ENCODE measurements at places on chromosomes 3 and 15.

- DNase-seq = no peak
These were observed 162.3 kb upstream of the NR2E3 start for GRCh38 chr15:71648095-71648494.

DNA sequence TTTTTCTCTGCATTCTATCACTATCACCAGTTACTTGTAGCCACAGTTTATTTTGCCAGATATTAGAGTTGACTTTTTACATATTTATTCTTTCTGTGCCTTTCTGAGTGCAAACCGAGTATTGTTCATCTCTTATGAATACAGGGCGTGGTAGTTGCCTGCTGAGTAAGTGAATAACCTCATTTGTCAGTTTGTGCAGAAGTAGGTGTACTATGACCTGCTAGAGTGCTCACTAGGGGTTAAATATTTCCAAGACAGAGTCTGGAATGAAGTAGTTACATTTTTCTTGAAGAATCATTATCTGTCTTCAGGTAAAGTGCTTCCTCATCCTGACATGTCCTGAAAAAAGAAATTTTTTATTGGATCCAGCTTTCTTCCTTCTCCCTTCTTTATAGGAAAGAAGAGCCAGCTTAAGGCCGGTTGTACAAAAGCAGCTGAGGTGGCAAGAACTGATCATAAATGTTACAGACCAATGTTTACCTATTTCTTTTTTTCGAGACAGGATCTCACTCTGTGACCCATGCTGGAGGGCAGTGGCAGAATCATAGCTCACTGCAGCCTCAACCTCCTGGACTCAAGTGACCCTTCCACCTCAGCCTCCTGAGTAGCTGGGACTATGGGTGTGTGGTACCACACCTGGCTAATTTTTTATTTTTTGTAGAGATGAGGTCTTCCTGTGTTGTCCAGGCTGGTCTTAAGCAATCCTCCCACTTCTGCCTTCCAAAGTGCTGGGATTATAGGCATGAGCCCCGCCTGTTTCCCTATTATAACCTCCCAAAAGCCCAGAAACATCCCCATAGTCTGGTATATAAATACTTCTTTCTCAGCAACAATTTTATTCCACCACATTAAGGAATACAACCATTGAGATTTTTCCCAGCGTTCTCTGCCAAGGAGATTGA, 182.5 kb downstream of the TPRG1 start:
- no peak for DNase-seq

DNA sequence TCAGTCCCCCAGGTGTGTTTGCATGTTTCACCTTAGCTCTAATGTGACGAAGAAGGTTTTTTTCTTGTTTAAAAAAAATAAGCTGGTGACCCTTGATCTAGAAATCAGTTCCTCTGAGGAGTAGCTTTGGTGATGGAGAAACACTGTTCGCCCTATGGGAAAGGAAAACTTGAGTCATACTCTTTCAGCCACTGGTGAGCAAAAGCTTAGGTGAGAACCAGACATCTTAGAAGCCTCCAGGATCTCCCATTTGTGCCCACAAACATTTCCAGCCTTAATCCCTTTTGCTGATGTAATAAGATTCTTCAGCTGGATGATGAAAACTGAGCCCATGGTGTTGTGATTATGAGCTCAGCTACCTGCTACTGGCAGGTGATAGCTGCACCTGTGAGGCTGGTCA, 37.8 kb downstream of the SLC27A2 start:
- DNase-seq = no peak

- DNase-seq = no peak
These were observed 4.9 kb upstream of the IFT57 start for GRCh38 chr3:108227131-108227530.

DNA sequence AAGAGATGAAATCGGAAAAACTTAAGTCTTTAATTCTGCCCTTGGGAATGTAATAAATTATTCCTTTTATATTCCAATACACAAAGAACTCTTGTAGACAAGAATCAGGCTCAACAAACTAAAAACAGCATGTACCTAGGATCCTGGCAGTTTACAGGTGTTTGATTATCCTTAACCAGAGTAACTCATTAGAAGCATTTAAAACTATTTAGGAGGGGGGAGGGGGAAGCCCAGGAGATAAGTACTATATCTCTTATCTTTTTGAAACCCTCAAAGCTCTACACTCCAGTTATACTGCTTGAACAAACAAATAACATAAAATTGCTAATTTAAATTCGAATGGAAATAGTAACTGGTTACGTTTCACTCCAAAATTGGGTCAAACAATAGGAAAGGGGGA, 1.9 kb downstream of the CNBP start:
- DNase-seq = no peak

DNA sequence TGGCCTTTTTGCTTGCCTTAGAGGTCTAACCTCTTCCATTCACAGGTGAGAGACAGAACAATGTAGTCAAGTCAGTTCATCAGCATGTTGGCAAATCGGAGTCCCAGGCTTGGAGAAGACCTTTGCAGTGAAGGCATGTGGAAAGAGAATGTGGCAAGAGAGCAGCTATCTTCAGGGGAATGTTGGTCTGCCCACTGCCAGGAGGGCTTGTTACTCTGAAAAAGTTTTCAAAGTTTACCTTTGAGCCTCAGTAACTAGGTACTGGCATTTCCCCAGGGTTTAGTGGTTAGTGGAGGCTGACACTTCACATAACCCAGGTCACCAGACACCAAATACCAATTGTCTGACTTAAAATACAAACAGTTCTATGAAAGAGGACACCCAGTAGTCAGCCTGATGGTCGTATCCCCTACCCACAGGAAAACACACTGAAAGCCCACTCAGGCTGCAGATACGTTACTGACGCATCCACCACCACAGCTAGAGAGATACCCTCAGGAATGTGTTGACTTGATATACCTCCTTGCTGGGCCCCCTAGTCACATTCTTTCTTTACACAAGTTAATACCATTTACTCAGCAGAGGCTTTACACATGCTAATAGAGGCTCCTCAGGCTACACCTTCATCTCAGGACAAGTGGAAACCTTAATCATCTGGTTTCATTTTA, 9.7 kb upstream of the ARID3B start:
- DNase-seq = no peak

DNA sequence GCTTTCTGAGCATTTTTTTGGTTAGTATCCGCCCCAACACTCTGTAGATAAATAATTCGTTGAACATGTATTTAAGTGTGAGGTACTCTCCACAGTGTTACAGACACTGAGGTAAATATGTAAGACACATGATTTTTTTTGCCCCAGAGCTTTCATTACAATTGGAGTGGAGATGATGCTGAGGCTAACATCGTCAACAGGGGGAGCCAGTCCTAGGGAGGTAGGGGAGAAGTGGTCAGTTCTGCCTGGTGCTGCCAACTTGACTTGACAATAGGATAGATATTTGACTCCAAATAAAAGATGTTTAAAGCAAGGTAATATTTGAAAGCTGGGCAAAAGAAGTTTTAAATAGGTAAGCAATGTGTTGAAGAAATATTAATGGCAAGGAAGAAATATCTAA, 295.7 kb downstream of the UNC13C start:
- no peak for DNase-seq

- no peak for DNase-seq
These were observed 69.2 kb downstream of the RORA start for GRCh38 chr15:61159901-61160300.

GRCh38 chr15:60593170-60593478, 114.2 kb upstream of the ICE2 start:
- no peak for DNase-seq

DNA sequence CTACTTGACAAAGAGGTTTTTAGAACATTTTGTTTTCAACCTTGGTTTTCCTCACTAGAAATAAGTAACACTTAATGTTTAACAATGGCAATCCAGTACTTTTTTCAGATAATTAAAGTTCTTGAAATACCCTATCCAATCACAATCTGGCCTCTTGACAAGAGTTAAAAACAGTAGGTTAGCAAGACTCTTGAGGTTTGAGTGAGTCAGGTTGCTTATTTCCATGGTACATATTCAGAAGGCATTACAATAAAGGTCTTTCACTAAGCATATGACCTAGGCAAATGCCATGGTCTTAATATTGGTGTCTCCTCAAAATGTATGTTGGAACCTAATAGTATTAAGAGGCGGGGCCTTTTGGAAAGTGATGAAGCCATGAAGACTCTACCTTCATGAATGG, 5.6 kb downstream of the SUCNR1 start:
- no peak for DNase-seq

GRCh38 chr3:124780356-124780755, 50.1 kb downstream of the UMPS start:
- peak; percentile 44 for DNase-seq

DNA sequence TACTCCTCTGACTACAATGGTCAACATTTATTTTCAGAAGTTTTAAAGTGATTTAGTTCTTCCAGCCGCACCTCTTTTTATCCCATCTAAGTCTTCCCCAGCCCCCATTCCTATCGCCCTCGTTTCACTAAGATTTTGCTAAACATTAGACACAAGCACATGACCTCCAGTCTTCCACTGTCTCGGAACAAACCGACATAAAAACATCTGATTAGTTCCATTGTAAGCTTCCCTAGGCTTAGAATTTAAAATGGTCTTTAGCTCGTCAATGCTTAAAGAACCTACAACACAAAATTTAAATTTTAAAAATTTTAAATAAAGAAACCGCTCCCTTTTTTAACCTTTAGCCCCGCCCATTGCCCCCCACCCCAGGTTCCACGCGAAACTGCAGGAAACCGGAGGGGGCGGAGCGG, 284 bp upstream of the TSC22D2 start:
- DNase-seq = no peak

- DNase-seq = no peak
These were observed 406.2 kb downstream of the FOXP1 start for GRCh38 chr3:71177375-71177774.

DNA sequence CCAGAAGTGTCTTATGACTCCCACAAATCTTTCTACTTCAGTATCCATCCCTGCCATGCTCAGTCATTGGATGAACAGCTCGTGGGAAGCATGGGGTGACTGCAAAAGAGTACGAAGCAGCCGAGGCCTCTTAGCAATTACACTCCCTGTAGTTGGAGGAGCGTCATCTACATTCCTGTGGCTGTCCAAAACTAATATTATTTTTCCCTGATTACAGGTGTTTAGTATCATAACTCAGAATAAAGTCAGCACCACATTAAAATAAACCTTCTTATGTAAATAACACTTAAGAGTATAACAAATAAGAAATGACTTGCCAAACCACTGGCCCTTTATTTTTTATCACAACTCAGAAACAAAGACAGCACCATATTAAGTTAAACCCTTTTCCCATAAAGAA, 141.5 kb downstream of the PLOD2 start:
- DNase-seq = no peak

DNA sequence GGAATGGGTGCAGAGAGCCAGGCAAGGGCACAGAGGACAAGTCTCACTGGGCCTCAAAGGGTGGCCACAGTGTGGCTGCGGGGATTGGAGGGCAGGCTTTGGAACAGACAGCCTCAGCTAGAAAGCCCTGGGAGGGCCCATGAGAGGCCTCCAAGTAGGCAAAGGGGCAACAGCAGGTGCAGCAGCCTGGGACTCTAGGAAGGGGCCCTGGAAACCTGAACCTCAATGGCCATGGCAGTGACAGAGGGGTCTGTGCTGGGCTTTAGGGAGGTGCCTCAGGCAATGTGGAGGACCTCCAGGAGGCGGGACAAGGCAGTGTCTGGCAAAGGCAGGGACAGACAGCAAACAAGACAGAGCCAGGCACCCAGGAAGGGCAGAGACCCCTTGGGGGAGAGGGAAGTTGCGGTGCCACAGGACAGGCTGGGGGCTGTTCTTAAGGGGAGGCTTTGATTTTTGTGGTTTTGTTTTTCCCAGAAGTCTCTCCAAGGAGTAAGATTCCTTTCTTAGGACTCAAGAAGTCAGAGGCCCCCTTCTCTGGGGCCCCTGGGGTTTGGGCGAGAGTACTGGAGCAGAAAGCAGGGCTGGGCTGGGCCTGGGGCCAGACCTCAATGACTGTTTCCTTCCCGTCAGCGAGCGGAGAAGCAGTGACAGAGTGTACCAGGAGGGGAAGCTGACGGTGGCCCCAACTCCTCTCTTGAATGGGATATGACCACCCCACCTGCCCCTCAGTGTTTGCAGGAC, 9.7 kb downstream of the STOML1 start:
- no peak for DNase-seq

- no peak for DNase-seq
These were observed 69.6 kb downstream of the SENP2 start for GRCh38 chr3:185655426-185656320.

DNA sequence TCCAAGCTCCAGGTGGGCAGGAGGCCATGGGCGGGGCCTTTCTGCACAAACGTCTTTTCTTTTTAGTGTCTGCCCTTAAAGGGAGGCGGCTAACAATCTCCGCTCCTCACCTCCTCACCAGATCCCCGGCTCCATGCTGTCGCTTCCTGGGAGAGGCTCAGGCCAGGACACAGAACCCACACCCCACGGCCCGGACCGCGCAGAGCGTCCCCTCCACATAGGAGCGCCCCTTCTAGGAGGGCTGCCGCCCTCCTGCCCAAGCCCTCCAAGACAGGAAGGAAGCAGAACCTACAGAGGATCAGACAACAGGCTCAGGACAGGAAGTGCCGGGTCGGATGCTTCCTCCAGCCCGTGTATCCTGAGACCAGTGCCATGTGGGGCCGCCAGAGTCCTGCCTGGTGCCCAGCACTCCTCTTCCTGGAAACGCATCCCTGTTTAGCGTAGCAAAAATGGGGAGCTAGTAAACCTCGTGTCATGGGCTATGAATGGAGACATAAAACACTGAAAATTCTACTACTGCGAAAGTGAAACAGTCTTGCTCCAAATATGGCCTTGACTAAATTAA, 83.2 kb upstream of the ATP10A start:
- DNase-seq = no peak

DNA sequence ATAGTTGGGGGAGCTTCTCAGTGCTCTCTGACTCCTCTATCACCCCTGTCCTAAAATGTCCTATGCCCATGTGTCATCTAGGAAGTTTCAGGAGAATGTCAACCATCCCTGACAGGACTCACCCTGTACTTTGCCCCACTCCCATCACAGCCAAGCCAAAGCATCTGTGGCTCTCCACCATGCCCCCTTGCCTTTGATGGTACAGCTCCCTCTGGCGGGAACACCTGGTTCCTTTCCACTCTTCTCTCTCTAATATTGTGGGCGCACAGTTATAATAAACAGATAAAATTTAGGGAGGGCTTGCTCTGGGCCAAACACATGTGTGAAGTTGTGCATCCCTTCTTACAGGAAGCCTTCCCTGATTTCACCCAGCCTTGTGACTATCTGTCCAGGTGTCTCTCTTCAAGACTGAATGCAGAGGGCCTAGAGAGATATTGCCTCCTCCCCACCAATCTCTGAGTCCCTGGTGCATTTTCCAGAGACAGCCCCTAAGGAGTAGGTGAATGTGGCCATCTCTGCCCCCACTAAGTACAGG, 62.8 kb downstream of the ISG20 start:
- no peak for DNase-seq

GRCh38 chr15:65867244-65867643, 2.0 kb upstream of the RAB11A start:
- no peak for DNase-seq

- DNase-seq = no peak
These were observed 3.1 kb downstream of the GP5 start for GRCh38 chr3:194395778-194396538.

- no peak for DNase-seq
These were observed 612.1 kb downstream of the VGLL3 start for GRCh38 chr3:86378829-86379228.

Data from anterior cingulate cortex (tissue), 58 donors.